ENCODE measurements at places on chromosomes 6 and 20.

GRCh38 chr6:71529769-71530168, 241.2 kb downstream of the OGFRL1 start:
- no peak for DNase-seq

- no peak for DNase-seq
Measured at GRCh38 chr6:80341330-80341729, 234.9 kb downstream of the BCKDHB start.

DNA sequence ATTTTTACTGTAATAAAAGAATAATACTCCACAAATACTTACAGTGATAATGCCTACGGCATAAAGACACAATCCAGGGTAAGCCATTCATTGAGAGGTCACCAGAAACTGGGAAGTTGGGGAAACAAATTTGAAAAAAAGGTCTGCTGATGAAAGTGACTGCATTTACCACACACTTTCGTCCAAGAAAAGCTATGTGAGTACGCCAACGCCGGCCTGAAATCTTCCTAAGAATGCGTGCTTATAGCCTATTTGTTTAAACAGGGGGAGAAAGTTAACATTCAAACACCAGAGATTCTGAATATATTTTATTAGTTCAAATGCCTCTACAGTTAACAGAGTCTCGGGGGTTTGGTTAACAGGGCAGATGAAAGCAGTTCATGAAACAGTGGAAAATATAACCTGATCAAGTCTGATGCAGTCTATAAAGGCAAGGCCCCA, 657 bp upstream of the LTV1 start:
- no peak for DNase-seq

DNA sequence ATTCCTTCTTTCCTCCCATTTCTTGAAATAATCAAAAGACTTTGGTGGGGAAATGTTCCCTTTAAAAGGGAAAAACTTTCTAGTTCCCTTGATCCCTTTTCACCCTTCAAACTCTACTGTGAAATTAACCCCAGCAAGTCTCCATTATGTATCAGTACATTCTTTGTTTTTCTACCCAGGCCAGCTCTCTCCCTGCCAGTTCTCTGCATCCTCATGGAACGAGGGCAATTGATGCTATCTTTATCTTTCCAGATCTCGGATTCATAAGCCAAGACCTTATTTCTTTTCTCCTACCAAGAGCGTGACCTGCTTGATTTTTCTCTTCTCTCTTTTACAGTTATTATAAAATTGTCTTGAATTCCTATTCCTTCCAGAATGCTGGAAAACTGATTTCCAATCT, 75.8 kb downstream of the ADGRB3 start:
- DNase-seq = no peak

GRCh38 chr20:48995589-48995988, 50.5 kb upstream of the CSE1L start:
- DNase-seq = no peak

DNA sequence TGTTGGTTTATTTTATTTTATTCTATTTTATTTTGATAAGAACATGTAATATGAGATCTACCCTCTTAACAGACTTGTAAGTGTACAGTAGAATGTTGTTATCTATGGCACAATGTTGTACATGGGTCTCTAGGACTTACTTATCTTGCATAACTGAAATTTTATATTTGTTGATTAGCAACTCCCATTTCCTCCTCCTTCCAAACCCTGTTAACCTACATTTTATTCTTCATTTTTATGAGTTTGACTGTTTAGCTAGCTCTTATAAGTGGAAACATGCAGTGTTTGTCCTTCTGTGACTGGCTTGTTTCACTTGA, 37.9 kb upstream of the BCAS1 start:
- no peak for DNase-seq

DNA sequence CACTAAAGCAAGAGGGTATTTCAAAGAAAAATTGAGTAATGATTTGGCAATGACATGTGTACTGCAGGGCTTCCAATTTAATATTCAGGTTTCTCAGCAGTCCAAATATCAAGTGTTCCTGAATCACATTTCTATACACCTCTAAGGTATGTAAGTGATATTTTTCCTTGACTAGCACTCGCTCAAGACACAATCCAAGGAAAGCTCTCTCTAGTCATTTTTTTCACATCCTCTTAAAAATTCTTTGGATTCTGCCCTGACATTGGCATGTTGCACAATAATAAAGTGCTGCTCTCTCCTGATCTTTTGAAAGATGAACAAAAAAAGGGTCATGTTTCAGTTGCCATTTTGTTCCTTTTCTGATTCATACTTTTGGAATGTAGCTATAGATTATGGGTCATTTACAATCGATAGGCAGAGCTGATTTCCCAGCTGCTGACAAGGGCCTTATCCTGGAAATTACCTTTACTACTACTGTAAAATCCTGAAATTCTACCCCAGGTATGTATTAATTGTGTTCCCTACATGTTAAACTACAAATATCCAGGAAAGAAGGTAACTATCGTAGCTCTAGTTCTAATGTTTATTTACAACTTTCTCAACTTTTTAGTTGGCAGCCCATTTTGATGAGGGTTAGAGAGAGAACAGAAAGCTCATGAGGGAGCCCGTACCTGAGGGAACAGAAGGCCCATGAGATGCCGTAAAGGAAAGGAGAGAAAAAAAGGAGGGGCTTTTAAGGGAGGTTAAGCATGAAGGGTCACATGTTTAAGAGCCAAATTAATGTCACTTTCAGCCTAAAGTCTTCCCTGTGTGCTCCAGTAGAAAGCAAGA, 22.2 kb upstream of the ADGRG6 start:
- peak; percentile 36 for DNase-seq

DNA sequence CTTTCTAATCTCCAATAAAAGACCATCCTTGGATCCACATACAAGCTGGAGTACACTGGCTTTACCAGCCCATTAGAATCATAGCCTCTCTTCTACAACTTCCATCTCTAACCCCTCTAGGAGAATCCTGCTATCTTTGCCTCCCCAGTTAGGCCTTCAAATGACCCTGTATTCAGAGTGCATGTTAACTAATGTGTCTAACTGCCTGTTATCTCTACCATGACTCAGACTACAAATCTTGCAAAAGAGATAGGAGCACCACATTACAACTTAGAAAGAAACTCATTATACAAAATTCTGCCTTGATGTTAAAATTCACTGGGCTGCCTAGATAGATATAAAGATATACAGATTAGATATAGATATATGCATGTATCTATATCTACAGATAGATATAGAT, 28.2 kb downstream of the GPR63 start:
- no peak for DNase-seq

DNA sequence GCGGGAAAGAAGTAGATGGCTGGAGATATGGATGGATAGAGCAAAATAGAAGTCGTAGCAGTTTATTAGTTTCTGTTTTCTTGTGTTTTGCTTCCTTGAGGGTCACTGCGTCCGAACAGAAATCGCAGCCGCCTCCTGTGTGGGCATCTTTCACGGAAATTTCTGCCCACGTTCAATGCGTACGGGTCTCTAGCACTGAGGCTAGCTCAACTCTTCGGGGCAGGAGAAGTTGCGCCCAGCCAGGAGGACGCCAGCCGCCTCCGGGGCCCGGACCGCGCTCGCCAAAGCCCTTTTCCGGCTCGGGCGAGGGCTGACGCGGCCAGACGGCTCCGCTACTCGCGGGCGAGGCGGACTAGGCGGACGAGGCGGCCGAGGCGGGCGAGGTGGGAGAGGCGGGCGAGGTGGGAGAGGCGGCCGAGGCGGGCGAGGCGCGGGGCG, 814 bp downstream of the TFAP2B start:
- no peak for DNase-seq

DNA sequence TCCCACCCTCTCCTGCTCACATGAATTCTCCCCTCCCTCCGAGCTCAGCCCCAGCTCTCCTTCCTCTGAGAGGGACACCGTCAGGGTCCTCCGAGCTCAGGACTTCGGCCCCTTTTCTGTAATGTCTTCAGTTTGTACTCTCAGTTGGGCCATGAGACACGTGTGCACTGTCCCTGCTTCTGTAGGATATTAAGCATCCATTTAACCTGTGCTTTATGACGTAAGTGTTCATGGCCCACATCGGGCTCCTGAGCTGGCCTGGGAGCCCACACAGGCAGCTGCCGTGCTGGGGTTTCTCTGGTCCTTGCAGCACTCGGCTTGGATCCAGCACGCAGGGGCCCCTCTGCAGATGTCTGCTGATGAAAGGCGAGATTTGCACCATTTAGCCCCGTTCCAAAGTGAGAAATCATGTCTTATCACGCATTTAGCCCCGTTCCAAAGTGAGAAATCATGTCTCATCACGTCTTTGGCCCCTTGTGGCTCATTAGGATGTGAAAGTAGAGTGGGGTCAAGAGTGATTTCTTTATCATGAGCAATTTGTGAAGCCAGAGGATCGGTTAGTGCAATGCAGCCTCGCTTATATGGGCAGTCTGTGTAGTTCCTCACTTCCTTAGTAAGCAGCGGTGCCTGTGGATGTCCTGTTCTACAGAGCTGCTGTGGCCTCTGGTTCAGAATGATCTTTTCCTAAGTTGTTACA, 25.3 kb downstream of the DUSP22 start:
- DNase-seq = no peak

DNA sequence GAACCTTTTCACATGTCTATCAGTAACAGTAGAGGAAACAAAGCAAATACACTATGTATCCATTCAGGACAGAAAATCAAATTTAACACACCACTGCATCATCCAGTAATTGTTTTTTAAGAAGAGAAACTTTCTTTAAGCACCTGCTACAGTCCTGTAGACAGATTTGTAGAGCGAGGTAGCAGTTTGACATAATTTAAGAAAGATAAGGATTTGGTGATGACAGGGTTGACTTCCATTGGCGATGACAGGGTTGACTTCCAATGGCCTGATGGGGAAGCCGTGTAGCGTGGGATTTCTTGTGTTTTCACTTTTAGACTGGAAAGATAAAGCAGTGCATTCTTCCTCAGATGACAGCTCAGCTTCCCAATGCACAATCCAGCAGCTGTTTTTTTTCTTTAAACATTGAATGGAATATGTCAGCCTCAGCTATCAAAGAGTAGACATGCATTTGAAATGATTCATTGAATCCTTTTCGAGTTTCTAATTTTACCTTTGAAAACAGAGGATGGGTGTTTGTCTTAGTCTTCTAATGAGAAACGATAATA, 68.5 kb downstream of the ECT2L start:
- no peak for DNase-seq

DNA sequence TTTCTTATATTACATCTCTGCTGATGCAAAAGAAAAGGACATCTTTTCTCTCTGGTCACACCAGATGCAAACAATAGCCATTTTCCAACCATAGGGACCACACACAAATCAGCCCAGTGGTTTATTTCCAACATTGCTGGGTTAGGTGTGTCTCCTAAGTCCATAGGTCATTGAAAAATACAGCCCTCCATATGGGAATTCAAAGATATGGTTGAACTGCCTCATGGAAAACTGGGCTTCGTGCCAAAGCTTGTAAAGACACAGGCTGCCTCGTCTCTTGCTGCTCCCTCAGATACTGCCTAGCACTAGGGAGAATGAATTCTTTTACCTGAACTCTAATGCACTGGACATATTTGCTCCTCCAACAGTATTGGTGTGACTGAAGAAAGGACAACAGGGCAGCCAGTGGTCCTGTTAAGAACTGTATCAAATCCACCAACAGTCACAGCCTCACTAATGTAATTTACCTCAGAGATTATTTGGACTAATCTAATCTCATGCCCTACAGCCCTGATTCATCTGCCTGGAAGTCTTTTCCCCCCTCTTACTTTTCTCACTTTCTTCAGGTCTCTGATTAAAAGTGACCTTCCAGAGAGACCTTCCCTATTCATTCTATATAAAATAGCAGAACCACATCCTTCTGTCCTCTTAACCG, 48.3 kb upstream of the TBC1D32 start:
- DNase-seq = no peak

Measured in HS-5 (cell line).